Left kidney (tissue), 8 donors: ENCODE measurements at places on chromosomes 2 and 18. TPM values are rescaled to one million over a fixed set of nuclear protein-coding genes. Genes with fewer than 3 reads are reported as not detected.

INHBB gene
- polyA plus RNA-seq, result not detected

CDK15 gene
- 1.4 TPM for polyA plus RNA-seq

ARL6IP6 gene
- polyA plus RNA-seq, result 64.1 TPM

C2orf78 gene
- not detected for polyA plus RNA-seq

CLIP4 gene
- 24.5 TPM for polyA plus RNA-seq

KANSL1L gene
- 78.0 TPM for polyA plus RNA-seq

ADAM23 gene
- 6.9 TPM for polyA plus RNA-seq

CRYGC gene
- polyA plus RNA-seq, result not detected

SEPTIN10 gene
- 128 TPM for polyA plus RNA-seq

ANKRD23 gene
- 5.0 TPM for polyA plus RNA-seq

PPP1R1C gene
- 3.5 TPM for polyA plus RNA-seq

MARCO gene
- not detected for polyA plus RNA-seq

BCL2 gene
- polyA plus RNA-seq, result 25.2 TPM

LRRTM4 gene
- 1.4 TPM for polyA plus RNA-seq

MROH2A gene
- 0.28 TPM for polyA plus RNA-seq

NTSR2 gene
- not detected for polyA plus RNA-seq

IL1A gene
- polyA plus RNA-seq, result 0.17 TPM

SP140 gene
- polyA plus RNA-seq, result 1.3 TPM

L3MBTL4 gene
- polyA plus RNA-seq, result 6.4 TPM

MARCHF4 gene
- 0.08 TPM for polyA plus RNA-seq

PROKR1 gene
- 0.40 TPM for polyA plus RNA-seq

IRS1 gene
- polyA plus RNA-seq, result 11.7 TPM

MTLN gene
- 9.8 TPM for polyA plus RNA-seq

LBH gene
- 91.3 TPM for polyA plus RNA-seq

SAG gene
- 0.13 TPM for polyA plus RNA-seq

C2orf74 gene
- 42.4 TPM for polyA plus RNA-seq

FEV gene
- not detected for polyA plus RNA-seq

IWS1 gene
- 86.2 TPM for polyA plus RNA-seq

SH3RF3 gene
- polyA plus RNA-seq, result 4.0 TPM

ASAP2 gene
- 66.1 TPM for polyA plus RNA-seq

RAMP1 gene
- 2.5 TPM for polyA plus RNA-seq

TMEM37 gene
- 54.8 TPM for polyA plus RNA-seq

AOX1 gene
- 2.6 TPM for polyA plus RNA-seq

ASPRV1 gene
- 4.7 TPM for polyA plus RNA-seq

OSR1 gene
- 6.0 TPM for polyA plus RNA-seq

SNED1 gene
- polyA plus RNA-seq, result 8.2 TPM

IKZF2 gene
- polyA plus RNA-seq, result 9.4 TPM

ANKRD30BL gene
- 0.85 TPM for polyA plus RNA-seq

HOXD8 gene
- polyA plus RNA-seq, result 170 TPM

CCDC148 gene
- 11.4 TPM for polyA plus RNA-seq

CHRNG gene
- 1.5 TPM for polyA plus RNA-seq

HOXD12 gene
- 0.32 TPM for polyA plus RNA-seq

UGT1A9 gene
- polyA plus RNA-seq, result 4.9 TPM

DYNAP gene
- polyA plus RNA-seq, result 0.08 TPM

CAPN14 gene
- polyA plus RNA-seq, result 0.13 TPM

POTEC gene
- polyA plus RNA-seq, result 0.03 TPM

RESP18 gene
- not detected for polyA plus RNA-seq

CNDP1 gene
- polyA plus RNA-seq, result 1.6 TPM

KCNG2 gene
- polyA plus RNA-seq, result 0.13 TPM

MAP3K19 gene
- polyA plus RNA-seq, result 0.73 TPM

FBXO15 gene
- polyA plus RNA-seq, result 6.5 TPM

SANBR gene
- polyA plus RNA-seq, result 29.2 TPM

CFLAR gene
- 86.4 TPM for polyA plus RNA-seq

RAB17 gene
- polyA plus RNA-seq, result 13.2 TPM

GKN2 gene
- not detected for polyA plus RNA-seq

TMEM200C gene
- polyA plus RNA-seq, result 1.4 TPM
